ENCODE measurements at places on chromosomes 13 and 19. TPM values are rescaled to one million over a fixed set of nuclear protein-coding genes. Genes with fewer than 3 reads are reported as not detected.

ACP5 gene
- total RNA-seq = not detected

APOC4 gene
- not detected for total RNA-seq

TNFSF9 gene
- total RNA-seq = 1.2 TPM

LHB gene
- not detected for total RNA-seq

ACER1 gene
- not detected for total RNA-seq

FUT2 gene
- not detected for total RNA-seq

ZNF729 gene
- total RNA-seq = not detected

CPAMD8 gene
- 0.71 TPM for total RNA-seq

RASAL3 gene
- total RNA-seq = 1.4 TPM

DIAPH3 gene
- total RNA-seq = 24.5 TPM

PRRG2 gene
- not detected for total RNA-seq

KIRREL2 gene
- total RNA-seq = not detected

CGB1 gene
- total RNA-seq = not detected

RB1 gene
- 18.7 TPM for total RNA-seq

FGF21 gene
- total RNA-seq = not detected

LACC1 gene
- total RNA-seq = 6.6 TPM

PTPRH gene
- total RNA-seq = 6.9 TPM

CAMSAP3 gene
- not detected for total RNA-seq

RASIP1 gene
- 4.1 TPM for total RNA-seq

SYNGR4 gene
- total RNA-seq = not detected

C19orf38 gene
- not detected for total RNA-seq

TTC9B gene
- total RNA-seq = not detected

PBX4 gene
- 1.4 TPM for total RNA-seq

ZNF625 gene
- total RNA-seq = 1.2 TPM

STOML3 gene
- not detected for total RNA-seq

GFY gene
- not detected for total RNA-seq

NPHS1 gene
- not detected for total RNA-seq

ZSWIM9 gene
- 0.29 TPM for total RNA-seq

FXYD7 gene
- total RNA-seq = not detected

SETDB2 gene
- 11.5 TPM for total RNA-seq

ATP4A gene
- total RNA-seq = not detected

MBD3L3 gene
- total RNA-seq = not detected

ZNF534 gene
- total RNA-seq = not detected

PCDH8 gene
- not detected for total RNA-seq

NCAN gene
- not detected for total RNA-seq

S1PR5 gene
- total RNA-seq = not detected

ZNF709 gene
- 1.7 TPM for total RNA-seq

MEF2B gene
- 0.29 TPM for total RNA-seq

ZNF546 gene
- 3.9 TPM for total RNA-seq

LGALS14 gene
- not detected for total RNA-seq

FXYD3 gene
- not detected for total RNA-seq

SSBP4 gene
- 178 TPM for total RNA-seq

CYP4F2 gene
- not detected for total RNA-seq

CCL25 gene
- total RNA-seq = not detected

NCR1 gene
- not detected for total RNA-seq

FGF22 gene
- not detected for total RNA-seq

CDADC1 gene
- 2.3 TPM for total RNA-seq

BCL3 gene
- 44.4 TPM for total RNA-seq

ZNF132 gene
- total RNA-seq = 0.29 TPM

KLK5 gene
- not detected for total RNA-seq

DCT gene
- not detected for total RNA-seq

DENND1C gene
- total RNA-seq = 0.29 TPM
